ENCODE measurements at places on chromosomes 2 and 18. TPM values are rescaled to one million over a fixed set of nuclear protein-coding genes. Genes with fewer than 3 reads are reported as not detected.

TRIM43 gene
- not detected for total RNA-seq

KIDINS220 gene
- total RNA-seq = 73.3 TPM

USP37 gene
- 8.6 TPM for total RNA-seq

SP5 gene
- 0.13 TPM for total RNA-seq

TMEM247 gene
- not detected for total RNA-seq

SH2D6 gene
- total RNA-seq = not detected

POTEI gene
- total RNA-seq = 0.04 TPM

CDK15 gene
- 1.8 TPM for total RNA-seq

FBXO48 gene
- total RNA-seq = 1.2 TPM

GRHL1 gene
- 1.9 TPM for total RNA-seq

NEB gene
- total RNA-seq = 0.07 TPM

C2orf92 gene
- 1.8 TPM for total RNA-seq

DNAJC5G gene
- not detected for total RNA-seq
